NT2/D1 (cell line): ENCODE measurements at places on chromosomes 12 and 14.

- no peak for DNase-seq
These were observed 14.0 kb upstream of the TBPL2 start for GRCh38 chr14:55454264-55455002.

DNA sequence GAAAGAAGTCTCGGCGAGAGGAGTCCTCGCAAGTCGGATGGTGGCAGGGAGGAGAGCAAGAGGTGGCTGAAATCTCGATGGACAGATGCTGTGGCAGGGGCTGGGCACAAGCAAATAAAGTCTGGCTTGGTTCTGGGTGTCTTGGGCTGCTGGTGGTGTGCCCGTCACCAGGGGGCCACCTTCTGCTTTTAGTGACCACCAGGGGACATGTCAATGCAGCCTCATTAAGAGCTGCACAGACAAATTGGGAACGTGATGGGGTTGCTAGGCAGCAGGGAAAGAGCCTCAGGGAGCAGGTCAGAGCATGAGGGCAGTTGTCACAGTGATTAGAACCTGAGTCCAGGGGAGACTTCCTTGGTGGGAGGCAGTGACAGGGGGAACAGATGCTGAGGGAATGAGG, 44.0 kb downstream of the LRRC74A start:
- DNase-seq: no peak

GRCh38 chr14:28676479-28676878, 90.1 kb upstream of the FOXG1 start:
- no peak for DNase-seq

DNA sequence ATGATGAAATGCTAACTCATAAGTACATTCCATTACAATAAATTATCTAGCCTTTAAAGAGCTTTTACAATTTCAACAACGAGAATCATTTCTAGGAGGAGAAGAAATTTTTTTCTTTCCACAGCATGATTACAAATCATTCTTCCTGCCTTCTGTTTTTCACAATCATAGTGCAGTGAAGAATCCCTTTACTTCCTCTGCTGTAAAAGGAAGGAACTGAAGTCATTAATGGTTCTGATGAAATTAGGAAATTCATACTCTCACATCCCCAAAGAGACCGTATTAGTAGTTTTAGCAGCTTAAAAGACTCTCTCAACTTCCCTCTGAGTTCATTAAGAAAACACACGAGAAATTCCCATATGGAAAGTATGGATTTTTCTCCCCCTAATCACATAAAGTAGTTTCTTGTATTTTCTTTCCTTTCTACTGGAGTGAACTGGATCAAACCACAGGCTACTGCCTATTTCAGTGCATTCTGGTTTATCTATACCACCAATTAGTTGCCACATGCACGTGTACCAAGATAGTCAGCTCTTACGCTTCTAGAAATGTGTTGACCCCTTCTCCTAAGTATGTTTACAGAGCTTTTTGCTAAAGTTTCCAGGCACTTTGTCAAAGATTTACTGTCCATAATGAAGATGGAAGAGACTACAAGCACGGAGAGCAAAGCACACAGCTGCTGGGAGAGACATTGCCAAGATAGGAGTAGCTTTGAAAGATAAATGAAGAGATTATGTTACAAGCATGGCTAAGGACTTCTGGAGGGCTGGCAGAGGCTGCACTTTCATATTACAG, 58.9 kb upstream of the KITLG start:
- DNase-seq: no peak

- no peak for DNase-seq
These were observed 290.3 kb downstream of the EMP1 start for GRCh38 chr12:13486794-13487193.

GRCh38 chr14:93688239-93688666, 100.0 kb downstream of the PRIMA1 start:
- DNase-seq: peak; percentile 85

GRCh38 chr12:109775172-109775881, 57.9 kb downstream of the TRPV4 start:
- peak; percentile 48 for DNase-seq

DNA sequence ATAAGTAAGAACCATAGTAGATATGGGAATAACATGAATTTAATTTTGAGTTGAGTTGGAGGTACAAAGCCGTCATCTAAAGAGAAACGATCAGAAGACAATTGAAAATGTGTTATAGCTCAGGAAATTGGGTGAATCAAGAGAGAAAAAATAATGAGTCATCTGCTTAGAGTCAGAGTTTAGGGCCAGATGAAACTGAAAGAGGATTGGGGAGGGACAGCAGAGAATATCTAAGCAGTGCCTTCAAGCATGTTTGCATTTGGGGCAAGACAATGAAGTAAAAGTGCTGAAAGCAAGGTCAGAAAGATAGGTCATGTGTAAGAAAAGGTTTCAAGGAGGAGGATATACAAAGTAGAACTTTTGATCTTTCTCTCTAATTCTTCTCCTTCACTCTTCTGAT, 49.4 kb downstream of the SLC15A5 start:
- DNase-seq: no peak

DNA sequence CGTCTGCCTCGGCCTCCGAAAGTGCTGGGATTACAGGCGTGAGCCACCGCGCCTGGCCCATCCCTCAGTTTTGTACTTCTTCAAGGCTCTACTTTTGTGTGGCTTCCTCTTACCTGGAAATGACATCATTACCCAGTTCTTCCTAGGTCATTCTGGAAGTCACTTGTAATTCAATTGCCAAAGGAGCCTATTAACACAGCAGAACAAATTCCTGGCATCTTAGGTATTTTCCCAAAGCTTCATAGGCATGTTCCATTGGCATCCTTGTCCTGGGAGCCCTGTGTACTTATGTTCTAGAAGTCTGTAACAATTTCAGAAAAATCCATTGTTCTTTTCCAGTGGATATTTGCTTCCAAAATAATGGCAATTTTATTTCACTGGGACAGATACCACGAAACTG, 60.6 kb downstream of the DAAM1 start:
- no peak for DNase-seq

DNA sequence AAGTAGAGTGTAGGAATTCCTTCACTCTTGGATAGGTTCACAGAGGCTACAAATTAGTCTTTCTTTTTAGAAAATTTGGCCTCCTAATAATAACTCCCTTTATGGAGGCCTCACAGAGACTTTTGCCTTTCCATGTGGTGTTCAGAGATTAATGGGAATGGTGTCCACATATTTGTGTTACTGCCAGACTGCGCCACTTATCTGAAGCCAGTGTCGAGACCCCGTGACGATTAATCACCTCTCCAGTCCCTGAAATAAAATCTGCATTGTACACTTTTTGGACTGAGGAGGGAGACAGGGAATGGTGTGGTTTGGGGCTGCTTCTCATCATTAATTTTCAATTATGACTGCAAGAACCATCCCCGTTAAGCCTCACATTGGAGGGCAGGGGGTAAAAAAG, 980.5 kb downstream of the FLRT2 start:
- DNase-seq: no peak

DNA sequence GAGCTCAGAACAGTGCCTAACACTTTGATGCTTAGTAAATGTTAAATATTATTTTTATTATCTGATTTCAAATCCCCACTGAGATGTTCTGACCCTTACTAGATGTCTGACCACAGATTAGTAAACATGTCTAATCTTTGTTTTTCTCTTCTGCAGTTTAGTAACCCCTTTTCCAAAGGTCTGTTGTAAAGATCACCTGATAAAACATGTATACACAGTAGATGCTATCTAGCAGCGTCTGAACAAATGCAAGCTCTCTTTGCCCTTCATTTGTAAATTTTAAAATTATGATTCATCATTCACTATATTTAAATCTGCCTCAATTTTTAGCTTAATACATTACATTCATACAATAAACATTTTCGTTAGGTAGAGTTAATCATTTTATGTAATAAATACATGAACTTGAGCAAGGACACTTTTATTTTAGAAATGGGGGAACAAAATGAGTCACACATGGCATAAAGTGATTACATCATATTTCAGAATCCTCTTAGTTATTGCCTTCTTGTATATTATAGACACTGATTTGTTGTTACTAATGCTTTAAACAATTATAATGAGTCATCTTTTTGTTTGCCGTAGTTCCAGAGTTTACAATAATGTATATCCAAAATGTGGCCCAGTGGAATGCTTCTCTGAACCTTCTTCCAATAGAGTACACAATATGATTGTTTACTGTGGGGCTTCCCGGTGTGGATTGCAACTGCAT, 1.7 kb upstream of the OR4K5 start:
- no peak for DNase-seq

- no peak for DNase-seq
These were observed 6.8 kb downstream of the MMP17 start for GRCh38 chr12:131834798-131835615.

DNA sequence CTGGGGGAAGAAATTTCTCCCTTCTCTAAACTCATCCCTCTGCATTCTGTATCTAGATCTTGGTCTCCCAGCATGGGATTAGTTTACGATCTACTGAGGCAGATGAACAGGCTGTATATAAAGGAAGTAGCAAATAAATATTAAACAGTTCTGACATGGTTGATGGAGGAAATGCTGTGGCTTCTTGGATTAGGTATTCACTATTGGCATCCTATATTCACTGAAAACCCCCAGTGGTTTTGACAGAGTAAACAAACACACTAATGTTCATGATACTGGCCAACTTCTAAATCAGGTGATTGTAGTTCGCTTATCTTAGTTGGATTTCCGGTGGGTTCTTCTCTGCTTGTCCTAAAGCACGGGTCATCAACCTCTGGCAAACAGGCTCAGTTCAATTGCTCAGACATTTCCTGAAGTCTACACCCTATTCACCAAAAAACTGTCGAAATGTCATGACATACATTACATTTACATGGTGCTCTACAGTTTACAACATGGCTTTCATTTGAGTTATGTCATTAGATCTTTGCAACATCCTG, 433.9 kb downstream of the EGLN3 start:
- no peak for DNase-seq

GRCh38 chr14:56760164-56760914, 49.9 kb downstream of the OTX2 start:
- no peak for DNase-seq
